ENCODE measurements at places on chromosomes 6 and 20.

GRCh38 chr6:41376176-41376575 lies 40.8 kb downstream of the NCR2 start:
- no peak for DNase-seq

DNA sequence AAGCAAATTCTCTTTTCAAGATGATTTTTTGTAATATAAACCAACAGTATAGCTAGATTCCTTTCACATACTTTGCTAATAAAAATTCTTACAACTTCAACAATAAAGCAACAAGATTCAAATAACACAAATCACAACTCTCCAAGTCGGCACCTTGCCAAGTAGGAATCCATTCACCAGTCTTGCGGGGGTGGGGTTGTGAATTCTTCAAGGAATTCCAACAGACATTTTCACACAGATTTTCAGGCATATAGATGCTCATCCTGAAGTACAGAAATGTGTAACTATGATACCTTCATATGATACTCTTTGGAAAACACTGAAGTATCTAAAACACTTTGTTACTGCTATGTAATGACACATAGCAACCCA lies 36.5 kb downstream of the SCML4 start:
- DNase-seq = no peak

GRCh38 chr20:52171025-52171424 lies 20.6 kb downstream of the ZFP64 start:
- no peak for DNase-seq

GRCh38 chr6:72149715-72150114 lies 263.4 kb downstream of the RIMS1 start:
- DNase-seq = no peak

- DNase-seq = no peak
Observed at GRCh38 chr20:60101201-60101890, 143.1 kb downstream of the CDH26 start.

GRCh38 chr6:25454136-25454535 lies 175.0 kb downstream of the CARMIL1 start:
- no peak for DNase-seq

DNA sequence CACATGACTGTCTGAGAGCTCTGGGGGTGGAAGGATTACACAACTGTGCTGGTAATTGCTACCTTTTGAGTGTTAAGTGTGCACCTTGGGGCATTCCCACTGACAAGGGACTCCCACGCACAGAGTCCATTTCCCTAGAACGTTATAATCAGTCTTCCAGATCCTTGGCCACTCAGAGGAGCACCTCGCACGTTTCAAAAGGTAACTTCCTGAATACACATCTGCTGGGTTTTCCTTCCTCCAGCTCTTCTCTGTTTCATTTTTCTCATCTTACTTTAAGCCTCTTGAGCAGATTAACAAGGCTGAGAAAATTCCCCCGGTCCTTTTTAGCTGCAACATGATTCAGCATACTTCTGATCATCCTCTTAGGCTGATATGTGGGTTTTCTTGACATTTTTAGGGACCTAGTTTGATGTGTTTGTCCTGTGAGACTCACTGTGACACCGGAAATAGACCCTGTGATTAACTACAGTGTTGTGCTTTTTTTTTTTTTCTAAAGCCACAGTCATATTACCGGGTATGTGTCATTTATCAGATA lies 98.4 kb upstream of the DUSP22 start:
- no peak for DNase-seq
